ENCODE measurements at places on chromosomes 6 and 20.
A peak's percentile ranks its signal among the peaks of the same experiment; 100 is the strongest.

- DNase-seq = peak; percentile 26
Measured at GRCh38 chr6:5379647-5380242, 118.4 kb downstream of the FARS2 start.

- no peak for DNase-seq
Measured at GRCh38 chr6:77844822-77845221, 192.0 kb downstream of the MEI4 start.

DNA sequence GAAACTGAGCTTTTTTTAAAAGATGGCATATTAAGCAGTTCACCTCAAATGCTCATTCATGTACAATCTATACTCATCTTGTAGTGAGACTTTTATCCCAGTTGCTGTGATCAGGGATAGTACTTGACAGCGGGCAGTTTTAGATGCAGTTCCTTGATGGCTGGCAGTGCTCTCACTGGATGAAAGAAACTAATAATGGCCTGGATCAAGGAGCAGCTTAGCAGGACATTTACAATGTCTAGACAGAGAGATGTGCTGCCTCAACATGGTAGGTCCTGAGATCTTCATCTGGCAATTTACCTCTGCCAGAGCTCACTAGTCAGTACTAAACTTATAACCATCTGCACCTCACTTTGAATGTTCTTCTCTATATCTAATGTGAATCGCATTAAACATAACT lies 46.8 kb upstream of the LYRM2 start:
- DNase-seq = no peak

GRCh38 chr6:38503032-38503773 lies 136.5 kb downstream of the BTBD9 start:
- DNase-seq = no peak

GRCh38 chr20:41234546-41234945 lies 83.0 kb downstream of the ZHX3 start:
- DNase-seq = no peak

GRCh38 chr6:13288481-13288880 lies 39.9 kb downstream of the TBC1D7 start:
- no peak for DNase-seq

GRCh38 chr20:46004889-46005473 lies 3.7 kb upstream of the MMP9 start:
- DNase-seq = no peak

DNA sequence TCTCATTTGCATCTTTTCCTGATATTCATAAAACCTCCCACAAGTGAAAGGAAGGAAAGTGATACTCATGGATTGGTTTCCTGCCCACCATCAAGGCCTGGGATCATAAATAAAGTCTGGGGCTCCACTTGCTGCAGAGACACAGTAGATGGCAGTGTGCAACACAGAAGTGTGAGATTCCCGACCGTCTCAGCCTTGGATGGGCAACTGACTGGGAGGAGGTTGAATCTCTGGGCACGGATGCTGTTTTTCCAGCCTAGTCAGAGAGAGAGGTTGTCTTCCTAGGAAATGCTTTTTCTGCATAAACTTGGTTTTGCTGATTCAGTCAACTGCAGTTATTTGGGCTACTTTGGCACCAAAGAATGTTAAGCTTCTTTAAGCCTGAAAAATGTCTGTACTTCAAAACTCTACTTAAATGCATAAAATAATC lies 9.9 kb upstream of the RFPL4B start:
- DNase-seq = peak; percentile 85

- DNase-seq = no peak
Measured at GRCh38 chr6:154890874-154891273, 104.2 kb upstream of the TIAM2 start.

- no peak for DNase-seq
Measured at GRCh38 chr6:149480502-149481280, 4.1 kb downstream of the ZC3H12D start.

DNA sequence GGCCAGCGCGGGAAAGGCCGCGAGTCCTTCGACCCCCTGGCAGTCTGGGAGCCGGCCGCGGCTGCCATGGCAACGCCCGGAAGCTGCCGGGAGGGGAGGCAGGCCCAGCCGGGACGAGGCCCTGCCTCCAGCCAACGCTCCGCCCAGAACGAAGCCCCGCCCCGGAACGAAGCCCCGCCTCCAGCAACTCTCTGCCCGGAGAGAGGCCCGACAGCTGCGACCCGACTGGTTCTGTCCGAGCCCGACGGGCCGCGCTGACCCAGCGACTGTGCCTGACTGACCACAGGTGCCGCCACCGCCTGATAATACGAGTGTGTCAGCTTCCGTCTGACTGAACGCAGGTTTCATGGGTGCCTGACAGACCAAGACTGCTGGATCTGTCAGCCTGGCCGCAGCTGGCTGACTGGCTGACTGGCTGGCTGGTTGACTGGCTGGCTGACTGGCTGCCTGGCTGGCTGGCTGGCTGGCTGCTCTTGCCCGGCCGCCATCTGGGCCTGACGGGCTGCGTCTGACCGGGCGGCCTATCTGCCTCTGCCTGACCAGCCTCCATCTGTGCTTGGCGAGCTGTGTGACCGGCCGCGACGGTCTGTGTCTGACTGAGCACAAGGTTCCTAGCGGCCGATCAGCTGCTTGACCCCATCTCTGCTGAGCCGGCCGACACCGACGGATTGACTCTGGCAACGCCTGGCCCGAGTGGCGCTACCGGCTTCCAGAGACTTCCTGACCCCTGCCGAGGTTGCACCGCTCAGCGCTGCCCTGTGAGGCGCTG lies 89.7 kb upstream of the EPB41L1 start:
- DNase-seq = peak; percentile 73

DNA sequence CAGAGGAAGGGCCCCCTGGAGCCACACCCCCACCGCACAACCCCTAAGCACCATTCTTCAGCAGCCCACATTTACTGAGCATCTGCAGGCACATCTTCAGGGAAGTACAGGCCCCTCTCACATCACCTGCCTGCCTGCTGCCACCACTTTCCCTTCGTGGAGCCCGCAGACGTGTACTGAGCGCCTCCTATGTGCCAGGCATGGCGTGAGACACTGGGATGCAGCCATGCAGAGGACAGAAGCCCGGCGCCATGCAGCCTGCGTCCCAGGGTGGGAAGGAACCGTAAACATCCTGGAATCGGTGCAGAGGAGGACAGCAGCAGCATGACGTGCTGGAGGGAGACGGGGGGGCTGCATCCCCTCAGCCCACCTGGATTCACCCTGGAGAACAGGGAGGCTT lies 78.1 kb downstream of the GRM4 start:
- no peak for DNase-seq

GRCh38 chr20:43529457-43530153 lies 22.1 kb downstream of the L3MBTL1 start:
- DNase-seq = no peak

GRCh38 chr6:105250533-105250932 lies 70.7 kb upstream of the POPDC3 start:
- no peak for DNase-seq

GRCh38 chr6:35443341-35444030 lies 8.7 kb upstream of the FANCE start:
- no peak for DNase-seq

DNA sequence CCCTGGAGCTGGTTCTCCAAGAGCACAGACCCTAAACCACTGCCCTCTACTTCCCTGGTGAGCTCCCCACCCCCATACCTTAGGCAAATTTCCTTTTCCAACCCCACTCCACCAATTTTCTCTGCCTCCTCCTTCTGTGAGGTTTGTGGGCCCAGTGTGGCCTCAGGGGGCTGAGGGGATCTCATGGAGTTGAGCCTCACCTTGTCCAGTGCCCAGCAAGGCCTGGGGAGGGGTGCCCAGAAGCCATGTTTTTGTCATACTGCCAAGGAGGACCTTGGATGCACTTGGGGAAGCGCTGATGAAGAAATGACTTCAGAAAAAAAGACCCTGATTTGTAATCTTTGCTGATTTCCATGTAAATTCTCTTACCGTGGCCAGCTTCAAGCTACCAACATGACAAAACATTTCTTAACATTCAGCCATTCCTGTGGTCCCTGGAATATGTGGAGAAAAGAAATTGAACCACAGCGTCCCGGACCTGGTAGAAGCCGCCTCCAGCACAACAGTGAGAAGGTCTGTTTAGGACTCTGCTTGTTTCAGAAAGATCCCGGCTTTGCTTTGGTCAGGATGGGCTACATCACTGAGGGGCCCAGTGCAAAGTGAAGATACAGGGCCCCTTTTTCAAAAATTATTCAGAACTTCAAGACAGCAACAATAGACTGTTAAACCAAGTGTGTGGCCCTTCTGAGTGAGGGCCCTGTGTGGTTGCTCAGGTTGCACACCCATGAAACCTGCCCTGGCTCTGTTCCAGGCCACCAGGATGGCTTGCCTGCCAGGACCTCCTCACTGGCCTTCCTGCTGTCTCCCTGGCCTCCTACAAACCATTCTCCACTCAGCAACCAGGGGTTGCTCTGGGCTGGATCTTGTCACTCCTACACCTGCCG lies 52.5 kb downstream of the CHMP4B start:
- no peak for DNase-seq

- DNase-seq = no peak
Measured at GRCh38 chr6:142195862-142196541, 48.9 kb downstream of the VTA1 start.

DNA sequence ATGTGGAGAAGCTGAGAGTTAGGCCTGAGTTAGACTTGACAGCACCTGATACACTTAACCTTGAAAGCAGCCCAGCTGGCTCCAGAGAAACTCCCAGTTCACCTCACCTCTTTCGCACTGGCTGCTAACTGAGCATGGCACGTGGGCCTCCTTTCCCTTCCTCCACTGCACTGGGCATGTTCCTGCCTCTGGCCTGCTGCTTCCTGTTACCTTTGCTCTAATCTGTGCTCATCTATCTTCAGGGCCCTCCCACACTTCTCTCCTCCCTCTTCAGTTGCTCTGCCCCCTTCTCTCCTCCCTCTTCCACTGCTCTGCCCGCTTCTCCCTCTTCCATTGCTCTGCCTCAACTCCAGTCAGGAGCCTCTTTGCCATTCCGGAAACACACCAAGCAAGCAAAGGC lies 13.7 kb upstream of the UBE2V1 start:
- no peak for DNase-seq

DNA sequence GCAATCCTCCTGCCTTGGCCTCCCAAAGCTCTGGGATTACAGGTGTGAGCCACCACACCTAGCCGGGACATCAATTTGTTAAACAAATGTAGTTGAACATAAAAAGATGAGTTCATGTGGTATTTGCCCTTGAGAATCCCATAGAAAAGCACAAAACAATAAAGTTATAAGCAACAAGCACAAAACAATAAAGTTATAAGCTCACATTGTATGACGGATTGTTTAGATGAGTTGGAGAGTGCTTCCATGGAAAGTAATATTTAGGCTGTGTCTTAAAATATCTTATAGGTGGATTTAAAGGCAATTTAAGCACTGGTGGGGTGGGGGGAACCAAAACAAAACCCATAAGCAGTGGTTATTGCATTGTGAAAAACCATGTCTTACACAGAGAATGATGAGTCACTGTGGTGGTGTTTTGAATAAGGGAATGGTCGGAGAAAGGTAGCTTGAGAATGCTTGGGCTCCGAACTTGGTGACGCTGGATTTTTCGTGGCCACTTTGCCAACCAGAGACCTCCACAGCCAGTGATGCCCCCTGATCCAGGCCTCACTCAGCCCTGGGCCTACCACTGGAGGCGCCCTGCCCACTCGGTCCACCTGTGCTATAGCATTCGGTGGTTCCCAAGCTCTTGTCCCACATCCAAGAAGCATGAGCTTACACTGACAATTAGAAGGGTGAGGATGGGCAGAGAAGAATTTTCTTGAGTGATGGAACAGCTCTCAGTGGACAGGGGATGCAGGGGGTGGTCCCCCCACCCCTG lies 256.0 kb downstream of the CDKAL1 start:
- DNase-seq = no peak

DNA sequence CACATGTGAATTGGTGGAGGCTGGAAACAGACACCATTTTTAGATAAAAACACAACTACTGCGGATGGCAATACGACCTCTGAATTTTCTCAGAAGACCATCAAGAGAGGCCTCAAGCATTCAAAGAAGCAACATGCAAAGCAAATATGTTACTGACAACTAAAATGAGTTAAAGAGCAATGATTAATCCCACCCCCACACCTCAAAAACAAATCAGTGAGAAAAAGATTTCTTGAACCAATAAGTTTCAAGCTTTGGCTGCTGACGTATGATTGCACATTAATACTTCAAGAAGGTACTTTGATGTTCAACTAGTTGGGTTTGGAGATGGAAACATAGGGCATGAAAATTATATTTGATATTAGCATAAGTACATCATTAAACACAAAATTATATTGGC lies 982 bp downstream of the MMUT start:
- no peak for DNase-seq

DNA sequence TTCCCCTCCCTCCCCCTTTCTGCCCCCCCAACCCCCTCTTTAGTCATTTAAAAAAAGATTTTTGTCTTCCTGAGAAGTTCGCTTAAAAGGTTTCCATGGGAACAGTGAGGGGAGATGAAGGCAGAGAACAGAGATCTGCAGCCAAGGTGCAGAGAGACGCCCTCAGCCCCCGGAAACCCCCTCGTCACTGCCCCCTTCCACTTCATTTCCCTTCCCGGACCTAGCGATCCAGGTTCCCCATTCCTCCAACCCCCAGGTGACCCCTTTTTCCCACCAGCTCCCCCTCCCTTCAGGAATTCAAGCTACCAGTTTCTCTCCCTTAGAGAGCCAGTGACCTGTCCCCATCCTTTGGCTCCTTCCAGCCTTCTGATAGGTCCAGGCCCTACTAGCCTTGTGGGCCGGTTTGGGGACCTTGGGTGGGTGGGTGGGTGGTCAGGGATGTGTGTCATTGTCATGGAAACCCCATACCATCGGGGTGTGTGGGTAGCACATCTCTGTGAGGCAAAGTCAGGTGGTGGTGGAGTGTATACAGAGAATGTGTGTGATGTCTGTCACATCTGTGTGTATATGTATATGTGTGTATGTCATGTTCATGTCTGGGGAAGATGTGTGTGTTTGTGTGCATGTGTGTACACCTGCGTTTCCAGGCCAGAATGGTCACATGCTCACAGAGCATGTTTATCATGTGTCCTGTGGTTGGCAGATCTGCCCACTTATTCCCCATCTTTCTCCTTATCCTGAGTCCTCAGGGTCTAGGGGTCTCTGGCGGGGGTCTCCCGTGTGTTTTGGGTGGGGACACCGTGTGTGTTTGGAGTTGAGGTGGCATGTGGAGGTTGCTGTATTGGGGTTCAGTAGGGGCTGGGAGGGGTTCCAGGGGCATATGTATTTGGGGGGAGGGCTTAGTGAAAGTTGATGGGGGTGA lies 7.0 kb downstream of the SYNGAP1 start:
- DNase-seq = no peak

DNA sequence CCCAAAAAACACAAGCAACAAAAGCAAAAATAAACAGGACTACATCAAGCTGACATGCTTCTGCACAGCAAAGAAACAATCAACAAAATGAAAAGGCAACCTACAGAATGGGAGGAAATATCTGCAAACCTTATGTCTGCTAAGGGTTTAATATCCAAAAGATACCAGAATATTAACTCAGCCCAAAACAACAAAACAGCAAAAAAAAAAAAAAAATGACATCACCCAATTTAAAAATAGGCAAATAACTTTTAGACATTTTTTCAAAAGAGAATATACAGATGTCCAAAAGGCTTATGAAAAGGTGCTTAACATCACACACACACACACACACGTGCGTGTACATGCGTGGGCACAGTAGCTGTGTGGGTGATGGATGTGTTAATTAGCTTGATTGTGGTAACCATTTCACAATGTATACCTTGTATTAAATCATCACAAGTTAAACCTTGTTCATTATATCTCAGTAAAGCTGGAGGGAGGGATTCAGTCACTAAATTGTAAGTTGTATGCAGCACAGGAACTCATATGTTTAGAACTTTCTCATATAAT lies 52.4 kb downstream of the QKI start:
- DNase-seq = no peak

Data from fibroblast of the conjunctiva (primary cell).